ENCODE measurements at places on chromosomes 12 and 14. TPM values are rescaled to one million over a fixed set of nuclear protein-coding genes. Genes with fewer than 3 reads are reported as not detected.

TEX22 gene
- total RNA-seq = 3.1 TPM

NAV3 gene
- not detected for total RNA-seq

LRFN5 gene
- not detected for total RNA-seq

DYNC1H1 gene
- 314 TPM for total RNA-seq

ITGA7 gene
- total RNA-seq = 0.76 TPM

DNAJC22 gene
- total RNA-seq = not detected

Data from CD4-positive, CD25-positive, alpha-beta regulatory T cell (primary cell).